ENCODE measurements at places on chromosomes 11 and 22.

DNA sequence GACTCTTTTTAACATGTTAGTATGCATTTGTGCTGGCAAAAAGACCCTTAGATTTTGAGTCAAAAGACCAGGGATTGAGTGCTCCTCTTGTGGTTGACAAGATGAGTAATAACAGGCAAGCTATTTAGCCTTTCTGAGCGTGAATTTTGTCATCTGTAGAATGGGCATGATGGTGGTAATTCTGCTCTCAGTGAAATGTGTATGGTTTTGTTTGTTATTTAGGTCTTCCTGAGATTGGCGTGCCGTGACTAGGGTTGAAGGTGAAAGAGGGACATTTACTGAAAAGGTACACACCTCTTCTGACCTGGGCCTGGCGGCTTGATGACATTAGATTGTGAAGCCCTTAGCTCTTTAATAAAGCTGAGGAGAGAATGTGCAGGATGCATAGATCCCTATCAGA is 8.4 kb upstream of the CEP295 start:
- DNase-seq, result no peak

DNA sequence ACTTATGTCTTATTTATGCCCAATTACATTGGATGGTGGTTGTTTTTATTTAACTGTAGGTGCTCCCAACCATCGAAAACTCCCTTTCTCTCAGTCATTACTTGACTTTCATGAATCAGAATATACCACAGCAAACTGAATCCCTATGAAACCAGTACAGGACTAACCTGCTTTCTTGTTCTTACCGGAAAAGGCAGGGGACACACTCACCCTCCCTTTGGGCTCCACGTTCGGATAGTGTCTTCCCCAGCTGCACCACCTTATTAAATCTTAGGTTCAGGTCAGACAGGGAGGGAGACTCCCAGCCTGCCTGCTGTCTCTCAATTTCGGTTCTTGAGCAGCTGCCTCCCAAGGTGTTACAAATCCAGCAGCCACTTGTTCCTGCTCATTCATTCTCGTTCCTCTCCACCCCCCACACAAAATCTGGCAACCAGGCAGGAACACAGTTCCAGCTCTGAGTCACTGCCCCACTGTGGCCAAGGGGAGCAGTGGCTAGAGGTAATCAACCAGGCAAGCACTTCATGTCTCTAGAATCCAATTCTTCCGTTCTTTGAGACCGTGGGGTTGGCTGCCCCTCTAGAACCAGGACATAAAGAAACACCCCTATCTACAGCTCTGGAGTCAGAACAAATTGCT is 133.0 kb downstream of the PLEKHA7 start:
- DNase-seq, result no peak

DNA sequence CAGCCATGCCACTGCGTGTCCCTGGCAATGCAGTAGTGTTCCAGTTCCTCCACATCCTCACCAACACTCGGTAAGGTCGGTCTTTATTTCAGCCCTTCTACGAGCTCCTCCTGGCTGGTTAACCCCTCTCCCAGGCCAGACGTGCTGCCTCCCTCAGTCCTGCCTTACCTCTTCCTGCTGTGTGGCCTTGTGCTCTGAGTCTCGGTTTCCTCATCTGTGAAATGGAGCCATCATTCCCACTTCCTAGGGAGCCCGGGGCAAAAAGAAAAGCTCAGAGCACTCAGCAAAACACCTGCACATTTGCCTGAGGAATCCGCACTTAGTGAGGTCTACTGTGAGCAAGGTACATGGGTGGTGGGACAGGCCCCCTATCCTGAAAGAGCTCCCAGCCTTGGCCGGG is 9.8 kb downstream of the TP53I11 start:
- no peak for DNase-seq

GRCh38 chr22:37725551-37726240 is 28.8 kb downstream of the TRIOBP start:
- no peak for DNase-seq

- DNase-seq, result no peak
These were observed 128.7 kb downstream of the DSCAML1 start for GRCh38 chr11:117668321-117668751.

- no peak for DNase-seq
These were observed 4.6 kb downstream of the TECTA start for GRCh38 chr11:121105481-121106195.

- DNase-seq, result peak; percentile 9
These were observed at the start of gene PLAAT4 for GRCh38 chr11:63536669-63537292. Gene PLAAT4, plus strand, starts transcription at chr11:63536808. Its CDS starts 61 bp downstream, at chr11:63536869.

GRCh38 chr11:8800520-8801110 is 110.4 kb upstream of the AKIP1 start:
- no peak for DNase-seq

DNA sequence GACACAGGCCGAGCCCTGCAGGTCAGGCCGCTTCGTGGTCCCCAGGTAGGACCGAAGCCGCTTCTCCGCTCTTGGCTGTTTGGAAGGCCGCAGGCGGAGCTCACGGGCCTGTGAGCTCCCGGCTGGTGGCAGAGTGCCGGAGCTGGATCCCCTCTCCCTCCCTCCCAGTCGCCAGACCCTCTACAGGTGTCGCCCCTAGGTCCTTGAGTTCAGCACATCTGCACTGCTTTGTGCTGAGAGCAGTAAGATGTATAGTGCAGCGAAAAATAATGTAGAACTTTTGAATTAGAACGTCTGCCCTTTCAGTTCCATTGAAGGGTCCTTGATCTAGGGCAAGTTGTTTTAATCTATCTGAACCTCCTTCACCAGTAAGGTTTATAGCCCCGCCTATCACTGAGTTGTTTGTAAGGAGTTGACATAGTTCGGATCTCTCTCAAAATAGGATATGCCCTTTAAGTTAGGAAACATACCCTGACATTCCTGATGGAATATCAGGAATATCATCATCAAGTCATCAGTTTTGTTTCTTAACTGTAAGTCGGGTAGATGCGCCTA is 419 bp downstream of the ANKRD49 start:
- DNase-seq, result no peak

DNA sequence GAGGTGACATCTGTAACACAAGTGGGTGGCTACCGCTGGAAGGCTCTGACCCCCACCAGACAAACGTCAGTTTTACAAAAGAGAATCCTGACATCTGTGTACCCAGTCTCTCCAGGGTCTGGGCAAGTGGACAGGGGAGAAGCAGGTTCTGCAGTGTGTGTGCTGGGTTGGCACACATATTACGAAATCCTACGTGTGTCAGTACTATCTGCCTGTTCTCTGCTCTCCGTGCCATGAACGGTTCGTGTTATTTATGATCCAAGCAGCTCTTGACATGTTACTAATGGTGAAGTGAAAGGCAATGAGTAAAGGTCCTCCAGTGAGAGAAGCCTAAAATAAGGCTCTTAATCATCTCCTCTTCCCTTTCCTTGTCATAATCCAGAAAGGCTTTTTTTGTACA is 201.5 kb upstream of the MTMR2 start:
- DNase-seq, result no peak

GRCh38 chr11:123299721-123300120 is 104.7 kb upstream of the CLMP start:
- no peak for DNase-seq

- DNase-seq, result no peak
These were observed 25.0 kb upstream of the GAL start for GRCh38 chr11:68659158-68659921.

DNA sequence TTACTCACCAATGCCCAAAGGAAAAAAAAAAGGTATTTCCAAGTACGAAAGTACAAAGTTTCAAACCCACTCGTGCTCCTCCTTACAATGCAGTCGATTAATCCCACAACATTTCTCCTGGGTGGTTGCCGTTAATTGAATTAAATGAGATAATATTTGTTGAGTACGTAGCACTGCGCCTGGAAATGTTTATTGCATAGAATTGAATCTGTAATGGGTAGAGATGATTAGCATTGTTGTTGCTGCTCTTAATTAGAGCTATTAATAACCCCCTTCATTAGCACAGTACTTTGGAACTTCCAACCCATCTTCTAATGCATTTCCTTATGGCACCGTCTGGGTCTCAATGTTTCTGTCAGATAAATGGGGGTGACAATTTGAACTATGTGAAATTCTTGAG is 77.3 kb downstream of the SEZ6L start:
- DNase-seq, result no peak

GRCh38 chr22:42376711-42377554 is 55.3 kb downstream of the NFAM1 start:
- no peak for DNase-seq

DNA sequence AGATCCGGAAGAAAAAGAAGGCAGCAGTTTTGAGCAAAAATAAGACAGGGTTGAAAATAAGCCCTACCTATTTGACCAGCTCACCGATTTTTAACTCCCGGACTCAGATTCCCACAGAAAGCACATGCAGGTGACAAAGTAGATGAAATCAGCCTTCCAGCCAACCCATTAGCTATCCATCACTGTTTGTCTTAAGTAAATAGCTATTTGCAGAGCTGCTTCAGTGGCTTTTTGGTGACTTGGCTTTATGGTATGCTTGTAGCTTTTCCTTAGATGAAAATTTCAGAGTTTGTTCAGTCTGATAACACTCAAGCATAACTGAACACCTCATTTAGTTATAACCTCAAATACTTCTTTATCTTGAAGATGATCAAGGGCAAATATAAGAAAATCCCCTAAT is 192.6 kb downstream of the HIPK3 start:
- no peak for DNase-seq

DNA sequence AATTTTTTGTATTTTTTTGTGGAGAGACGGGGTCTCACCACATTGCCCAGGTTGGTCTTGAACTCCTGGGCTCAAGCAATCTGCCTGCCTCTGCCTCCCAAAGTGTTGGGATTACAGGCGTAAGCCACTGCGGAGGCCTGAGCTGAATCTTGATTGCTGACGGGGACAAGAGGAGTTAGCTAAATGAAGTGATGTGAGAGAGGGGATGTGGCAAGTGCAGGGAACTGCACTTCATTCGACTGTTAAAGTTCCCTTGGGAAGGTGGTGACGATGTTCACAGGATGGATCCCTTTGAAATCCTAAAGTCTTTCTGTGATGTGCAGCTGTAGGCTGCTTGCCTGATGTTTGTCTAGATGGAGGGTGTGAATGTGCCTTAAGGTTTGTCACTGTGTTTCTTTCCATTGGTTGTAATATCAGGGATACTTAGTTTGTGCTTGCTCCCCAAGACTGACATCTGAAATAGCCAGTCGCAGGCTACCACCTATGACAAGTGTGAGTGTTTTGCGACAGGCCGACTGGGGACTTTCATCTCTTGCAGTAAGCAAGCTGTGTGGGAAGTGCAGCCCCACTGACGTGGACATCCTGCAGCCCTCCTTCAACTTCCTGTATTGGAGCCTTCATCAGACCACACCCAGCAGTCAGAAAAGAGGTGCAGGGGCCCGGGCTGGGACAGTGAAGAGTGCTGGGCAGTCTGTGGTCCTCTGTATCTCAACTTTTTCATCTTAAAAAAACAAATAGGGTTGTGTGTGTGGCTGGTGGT is 19.6 kb upstream of the CCDC134 start:
- DNase-seq, result peak; percentile 76

GRCh38 chr11:121592708-121593107 is 139.9 kb upstream of the SORL1-AS1 start:
- DNase-seq, result no peak

DNA sequence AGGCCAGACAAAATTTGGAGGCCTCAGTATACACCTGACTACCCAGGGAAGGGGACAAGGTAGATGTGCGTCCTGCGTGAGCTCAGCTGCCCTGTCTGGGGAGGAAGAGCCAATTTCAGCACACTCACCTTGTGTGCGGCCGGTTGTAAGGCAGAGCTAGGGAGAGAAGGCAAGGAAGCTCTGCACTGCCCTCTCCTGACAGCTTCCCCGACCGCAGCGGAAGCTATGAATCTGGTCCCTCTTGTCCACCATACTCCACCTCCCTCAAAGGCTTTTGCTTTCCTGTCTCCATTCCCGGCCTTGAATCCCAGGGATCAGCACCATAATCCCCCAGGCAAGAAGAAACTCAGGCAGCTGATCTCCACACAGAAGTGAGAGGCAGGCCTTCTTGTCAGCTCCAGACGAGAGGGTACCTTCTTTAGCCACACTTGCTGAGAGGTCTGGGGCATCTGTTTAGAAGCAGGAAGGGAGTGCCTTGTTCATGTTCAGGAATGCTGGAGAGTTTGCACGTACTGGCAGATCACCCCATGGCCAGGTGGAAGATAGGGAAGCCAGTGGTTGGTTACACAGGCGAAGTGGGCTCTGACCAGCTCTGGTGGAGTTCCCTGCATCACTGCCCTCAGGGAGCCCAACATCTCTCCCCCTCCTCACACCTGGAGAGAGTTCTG is 62.5 kb downstream of the FEZ1 start:
- no peak for DNase-seq

GRCh38 chr11:2612884-2613571 is 86.8 kb downstream of the KCNQ1OT1 start:
- DNase-seq, result no peak

- DNase-seq, result no peak
These were observed 60.5 kb downstream of the ENTHD1 start for GRCh38 chr22:39833093-39833492.

GRCh38 chr11:72771507-72771906 is 19.3 kb upstream of the ARAP1 start:
- no peak for DNase-seq

GRCh38 chr11:86103808-86104207 is 34.9 kb upstream of the PICALM start:
- no peak for DNase-seq
